ENCODE measurements at places on chromosomes 1 and 21. TPM values are rescaled to one million over a fixed set of nuclear protein-coding genes. Genes with fewer than 3 reads are reported as not detected.

Gene OR14K1
- not detected for total RNA-seq

Gene C21orf91
- 80.1 TPM for total RNA-seq

Gene OR2T2
- total RNA-seq, result not detected

Gene GABRD
- total RNA-seq, result not detected

Gene CHIA
- total RNA-seq, result not detected

All from CD4-positive, alpha-beta memory T cell (primary cell).